Fibroblast of lung (primary cell): ENCODE measurements at places on chromosomes 3 and 15. TPM values are rescaled to one million over a fixed set of nuclear protein-coding genes. Genes with fewer than 3 reads are reported as not detected.

DNA sequence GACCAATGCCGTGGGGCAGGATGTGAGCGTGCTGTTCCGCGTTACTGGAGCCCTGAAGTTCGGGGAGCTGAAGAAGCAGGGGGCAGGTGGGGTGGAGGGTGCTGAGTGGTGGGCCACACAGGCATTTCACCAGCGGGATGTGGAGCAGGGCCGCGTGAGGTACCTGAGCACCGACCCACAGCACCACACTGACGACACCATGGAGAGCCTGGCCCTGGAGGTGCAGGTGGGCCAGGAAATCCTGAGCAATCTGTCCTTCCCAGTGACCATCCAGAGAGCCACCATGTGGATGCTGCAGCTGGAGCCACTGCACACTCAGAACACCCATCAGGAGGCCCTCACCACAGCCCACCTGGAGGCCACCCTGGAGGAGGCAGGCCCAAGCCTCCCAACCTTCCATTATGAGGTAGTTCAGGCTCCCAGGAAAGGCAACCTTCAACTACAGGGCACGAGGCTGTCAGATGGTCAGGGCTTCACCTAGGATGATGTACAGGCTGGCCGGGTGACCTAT is 179.6 kb downstream of the TBC1D2B start:
- no peaks in the 10 kb centered on the region for H3K4me1 ChIP-seq
- no peaks in the 10 kb centered on the region for H3K27me3 ChIP-seq
- H3K27ac ChIP-seq, result no peak overlapping the region
- no peak overlapping the region for H3K4me3 ChIP-seq
- DNase-seq, result no peak

DNA sequence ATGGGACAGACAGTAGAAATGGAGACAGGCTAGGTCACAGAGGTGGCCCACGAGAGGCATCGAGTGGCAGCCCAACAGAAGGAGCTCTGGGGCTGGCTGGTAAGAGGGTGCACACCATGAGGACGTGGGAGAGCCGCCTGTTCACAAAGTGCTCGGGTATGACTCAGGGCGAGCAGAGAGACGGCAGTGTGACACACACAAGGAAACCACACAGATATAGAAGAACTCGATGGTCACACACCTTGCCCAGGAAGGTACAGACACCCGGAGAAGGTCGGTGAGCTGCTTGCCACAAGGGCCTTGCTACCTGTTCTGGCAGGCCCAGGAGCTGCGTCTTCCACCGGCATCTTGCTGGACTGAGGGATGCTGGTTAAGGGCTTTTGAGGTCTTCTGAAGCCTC is 50.2 kb downstream of the CA12 start:
- peak; percentile 50 for DNase-seq
- H3K36me3 ChIP-seq, result no peaks in the 10 kb centered on the region
- H3K4me1 ChIP-seq, result peaks cover 6% of the 10 kb centered on the region
- H3K27ac ChIP-seq, result no peak overlapping the region
- no peak overlapping the region for H3K4me3 ChIP-seq

DNA sequence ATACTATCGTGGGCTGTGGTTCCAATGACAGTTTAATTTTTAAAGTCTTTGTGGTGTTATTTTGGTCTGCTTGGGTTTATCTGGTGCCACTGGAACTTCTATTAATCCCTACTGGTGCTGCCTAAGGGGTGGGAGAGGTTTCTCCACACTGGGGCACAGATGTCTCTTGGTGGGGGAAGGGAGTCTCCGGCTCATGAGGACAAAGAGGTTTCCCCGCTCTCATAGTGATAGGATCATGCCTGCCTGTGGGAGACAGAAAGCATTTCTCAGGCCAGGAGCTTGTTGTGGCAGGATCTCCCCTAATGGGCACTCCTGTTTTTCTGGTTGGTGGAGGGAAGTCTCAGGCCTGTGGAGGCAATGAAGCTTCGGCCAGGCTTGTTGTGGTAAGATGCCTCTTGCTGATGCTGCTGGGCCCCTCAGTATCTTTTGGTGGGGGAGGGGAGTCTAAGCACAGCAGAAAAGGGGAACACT is 84.3 kb upstream of the THRB start:
- H3K4me3 ChIP-seq, result no peak overlapping the region
- no peaks in the 10 kb centered on the region for H3K27me3 ChIP-seq
- DNase-seq, result no peak
- no peaks in the 10 kb centered on the region for H3K4me1 ChIP-seq
- H3K36me3 ChIP-seq, result no peaks in the 10 kb centered on the region
- no peak overlapping the region for H3K27ac ChIP-seq

- H3K4me3 ChIP-seq, result no peak overlapping the region
- no peak for DNase-seq
- no peak overlapping the region for H3K27ac ChIP-seq
- no peaks in the 10 kb centered on the region for H3K36me3 ChIP-seq
Observed at GRCh38 chr3:194092881-194093301, 43.1 kb upstream of the HES1 start.

GRCh38 chr3:71503525-71504249 is 79.8 kb downstream of the FOXP1 start:
- no peaks in the 10 kb centered on the region for H3K36me3 ChIP-seq
- peaks cover 9% of the 10 kb centered on the region for H3K4me1 ChIP-seq
- no peaks in the 10 kb centered on the region for H3K27me3 ChIP-seq
- H3K27ac ChIP-seq, result peak overlapping the region; percentile 57
- peak overlapping the region; percentile 12 for H3K4me3 ChIP-seq

GRCh38 chr3:192433704-192434103 is 293.6 kb downstream of the FGF12 start:
- H3K27ac ChIP-seq, result no peak overlapping the region
- no peak overlapping the region for H3K4me3 ChIP-seq
- H3K36me3 ChIP-seq, result no peaks in the 10 kb centered on the region
- no peak for DNase-seq
- H3K4me1 ChIP-seq, result no peaks in the 10 kb centered on the region
- H3K27me3 ChIP-seq, result no peaks in the 10 kb centered on the region

- DNase-seq, result no peak
- no peaks in the 10 kb centered on the region for H3K27me3 ChIP-seq
- H3K4me3 ChIP-seq, result no peak overlapping the region
- peaks cover 9% of the 10 kb centered on the region for H3K4me1 ChIP-seq
- H3K27ac ChIP-seq, result no peak overlapping the region
- no peaks in the 10 kb centered on the region for H3K36me3 ChIP-seq
Observed at GRCh38 chr3:11275926-11276325, 3.7 kb downstream of the ATG7 start.

DNA sequence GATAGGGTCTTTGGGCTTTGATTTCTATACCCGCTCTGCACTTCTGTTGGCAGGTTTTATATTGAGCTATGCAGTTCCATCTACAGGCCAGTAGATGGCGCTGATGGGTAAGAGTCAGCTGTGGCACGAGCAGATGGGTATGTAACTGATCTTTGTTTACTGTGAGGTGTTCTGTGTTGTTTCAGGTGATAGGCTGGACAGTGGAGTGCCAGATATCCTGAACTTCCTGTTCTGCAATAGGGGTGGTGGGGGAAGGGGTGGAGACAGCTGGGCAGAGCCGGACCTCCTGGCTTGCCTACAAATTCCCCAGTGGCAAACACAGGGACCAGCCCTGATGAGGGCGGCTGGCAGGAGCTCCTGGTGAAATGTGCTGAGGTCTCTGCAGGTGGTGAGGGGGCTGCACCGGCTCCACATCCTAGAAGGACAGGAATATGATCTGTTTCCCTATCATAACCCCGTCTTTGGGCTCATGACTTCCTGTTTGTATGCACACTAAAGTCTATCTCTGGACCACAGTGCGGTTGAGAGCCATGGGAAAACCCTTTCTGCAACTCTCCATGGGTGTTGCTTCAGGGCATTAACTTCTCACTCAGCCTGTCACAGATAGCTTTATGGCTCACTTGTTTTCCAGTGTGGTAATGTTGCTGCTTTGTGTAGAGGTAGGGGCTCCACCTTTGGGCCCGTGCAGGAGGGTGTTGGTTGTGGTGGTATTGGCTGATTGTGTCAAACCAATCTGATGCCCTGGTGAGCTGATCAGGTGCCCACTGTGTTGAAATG is 13.4 kb upstream of the FAM98B start:
- H3K36me3 ChIP-seq, result no peaks in the 10 kb centered on the region
- H3K27me3 ChIP-seq, result no peaks in the 10 kb centered on the region
- H3K4me1 ChIP-seq, result no peaks in the 10 kb centered on the region
- H3K27ac ChIP-seq, result no peak overlapping the region

DNA sequence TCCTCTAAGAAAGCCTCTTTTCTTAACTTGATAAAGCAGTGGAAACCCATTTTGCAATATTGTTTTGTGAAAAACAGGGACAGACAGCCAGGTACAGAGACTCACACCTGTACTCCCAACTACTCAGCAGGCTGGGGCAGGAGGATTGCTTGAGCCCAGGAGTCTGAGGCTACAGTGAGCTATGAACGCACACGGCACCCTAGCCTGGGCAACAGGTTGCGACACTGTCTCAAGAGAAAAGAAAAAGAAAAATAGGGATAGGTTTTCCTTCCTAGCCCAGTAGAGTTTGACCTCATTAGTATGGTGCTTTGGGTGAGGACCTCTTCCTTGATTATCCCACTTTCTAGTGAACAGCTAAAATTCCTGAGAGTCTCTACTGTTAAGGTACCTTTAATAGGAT is 17.5 kb upstream of the YEATS2 start:
- no peaks in the 10 kb centered on the region for H3K27me3 ChIP-seq
- no peaks in the 10 kb centered on the region for H3K36me3 ChIP-seq
- no peak for DNase-seq
- H3K4me3 ChIP-seq, result no peak overlapping the region
- H3K4me1 ChIP-seq, result no peaks in the 10 kb centered on the region

DNA sequence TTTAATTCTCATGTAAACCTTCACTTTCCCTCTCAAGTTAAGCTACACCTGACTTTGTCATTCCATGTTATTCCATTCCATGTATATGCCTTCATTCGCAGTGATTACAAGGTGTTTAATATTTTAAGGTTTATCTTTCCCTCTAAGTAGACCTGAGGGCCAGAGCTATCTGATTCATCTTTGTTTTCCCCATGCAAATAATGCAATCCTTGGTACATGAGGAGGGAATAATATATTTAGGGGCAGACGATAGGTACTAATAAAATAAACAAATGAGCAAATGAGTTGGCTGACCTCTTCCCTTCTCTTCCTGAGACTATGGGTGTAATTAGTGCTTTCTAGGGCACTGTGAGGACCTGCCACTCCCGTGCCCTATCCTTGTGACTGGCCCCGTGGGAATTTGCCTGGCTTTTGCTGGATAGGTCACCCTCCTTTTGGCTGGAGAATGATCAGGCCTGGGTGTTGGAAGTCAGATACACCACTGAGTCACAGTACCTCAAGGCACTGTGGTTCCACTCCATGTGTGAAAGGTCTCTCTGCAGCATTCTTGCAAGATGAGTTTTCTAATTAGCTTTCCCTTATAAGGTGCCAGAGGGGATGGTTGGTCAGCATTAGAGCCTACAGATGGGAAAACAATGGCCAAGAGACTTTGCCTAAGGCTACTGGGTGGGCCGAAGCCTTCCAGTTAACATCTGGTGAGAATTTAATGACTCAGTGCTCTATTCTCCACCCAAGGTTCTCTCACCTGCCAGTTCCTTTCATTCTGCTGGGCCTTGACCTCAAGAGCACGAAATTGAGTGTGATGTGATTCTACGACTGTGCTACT is 183.2 kb downstream of the P3H2 start:
- DNase-seq, result peak; percentile 100
- no peak overlapping the region for H3K27ac ChIP-seq
- H3K36me3 ChIP-seq, result no peaks in the 10 kb centered on the region
- no peaks in the 10 kb centered on the region for H3K4me1 ChIP-seq

- H3K27ac ChIP-seq, result no peak overlapping the region
- no peaks in the 10 kb centered on the region for H3K36me3 ChIP-seq
- no peaks in the 10 kb centered on the region for H3K4me1 ChIP-seq
- H3K27me3 ChIP-seq, result no peaks in the 10 kb centered on the region
Observed at GRCh38 chr15:24944954-24945353, 9.8 kb upstream of the SNRPN start.

- no peaks in the 10 kb centered on the region for H3K36me3 ChIP-seq
- H3K27ac ChIP-seq, result no peak overlapping the region
- H3K4me3 ChIP-seq, result no peak overlapping the region
- DNase-seq, result no peak
- H3K27me3 ChIP-seq, result no peaks in the 10 kb centered on the region
Observed at GRCh38 chr3:120129051-120129450, 34.8 kb upstream of the GSK3B start.

DNA sequence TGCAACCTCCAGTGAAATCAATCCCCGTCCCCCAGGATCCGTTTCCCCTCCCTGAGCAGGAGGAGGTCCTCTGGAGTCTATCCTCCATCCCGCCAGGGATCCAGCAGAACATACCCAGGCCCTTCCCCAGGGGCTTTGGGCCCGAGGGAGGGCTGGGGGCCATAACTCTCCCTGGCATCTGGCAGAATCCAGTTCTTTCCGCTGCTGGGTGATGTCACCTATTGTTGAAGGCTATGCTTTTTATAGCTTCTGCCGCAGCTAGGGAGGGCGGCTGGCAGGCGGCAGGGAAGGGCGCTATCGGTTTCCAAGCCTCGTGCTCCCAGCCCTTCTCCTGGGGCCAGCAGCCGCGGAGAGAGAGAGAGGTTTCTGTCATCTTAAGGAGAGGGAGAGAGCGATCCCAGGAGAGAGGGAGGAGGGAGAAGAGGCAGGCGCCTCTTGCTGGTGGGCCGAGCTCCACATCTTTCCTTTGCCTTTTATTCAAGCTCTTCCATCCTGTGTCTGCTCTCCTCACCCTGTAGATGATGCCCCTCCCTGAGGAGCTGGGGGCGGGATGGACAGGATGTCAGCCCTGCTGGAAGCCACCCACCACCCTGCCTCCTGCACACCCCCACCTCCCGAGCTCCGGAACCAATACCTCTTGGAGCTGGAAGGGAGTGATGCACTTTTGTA is 120.1 kb downstream of the ANP32A start:
- H3K36me3 ChIP-seq, result peaks cover 2% of the 10 kb centered on the region
- H3K27ac ChIP-seq, result peak overlapping the region; percentile 27
- DNase-seq, result peak; percentile 66
- H3K27me3 ChIP-seq, result no peaks in the 10 kb centered on the region
- no peak overlapping the region for H3K4me3 ChIP-seq

DNA sequence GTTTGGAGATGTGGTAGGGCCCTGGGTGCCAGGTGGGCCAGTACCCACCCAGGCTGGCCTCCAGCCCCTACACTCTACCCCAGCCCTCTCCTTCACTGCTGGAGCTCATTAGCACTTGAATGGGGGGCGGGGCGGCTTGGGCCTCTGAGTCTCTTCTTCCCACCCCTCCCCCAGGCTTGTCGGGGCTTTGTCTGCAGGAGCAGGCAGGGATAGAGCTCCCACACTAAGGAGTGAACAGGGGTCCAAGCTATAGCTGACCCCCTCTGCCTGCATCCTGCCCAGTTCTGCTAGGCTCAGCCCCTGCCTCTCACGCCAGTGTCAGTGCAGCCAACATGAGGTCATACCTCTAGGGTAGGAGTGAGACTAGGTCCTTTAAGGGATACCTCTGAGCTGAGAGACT is 5.2 kb downstream of the GNAI2 start:
- H3K36me3 ChIP-seq, result peaks cover 12% of the 10 kb centered on the region
- H3K27me3 ChIP-seq, result no peaks in the 10 kb centered on the region
- peak overlapping the region; percentile 27 for H3K27ac ChIP-seq

Gene GMPS
- total RNA-seq, result 20.5 and 20.6 TPM in 2 replicates

Gene TRPM1
- not detected in 2 replicates for total RNA-seq
